ENCODE measurements at places on chromosomes 1 and 21.

- no peak for DNase-seq
These were observed 729.0 kb upstream of the BRINP3 start for GRCh38 chr1:191206513-191207207.

GRCh38 chr1:61708953-61709907, 15.7 kb downstream of the TM2D1 start:
- DNase-seq = no peak

DNA sequence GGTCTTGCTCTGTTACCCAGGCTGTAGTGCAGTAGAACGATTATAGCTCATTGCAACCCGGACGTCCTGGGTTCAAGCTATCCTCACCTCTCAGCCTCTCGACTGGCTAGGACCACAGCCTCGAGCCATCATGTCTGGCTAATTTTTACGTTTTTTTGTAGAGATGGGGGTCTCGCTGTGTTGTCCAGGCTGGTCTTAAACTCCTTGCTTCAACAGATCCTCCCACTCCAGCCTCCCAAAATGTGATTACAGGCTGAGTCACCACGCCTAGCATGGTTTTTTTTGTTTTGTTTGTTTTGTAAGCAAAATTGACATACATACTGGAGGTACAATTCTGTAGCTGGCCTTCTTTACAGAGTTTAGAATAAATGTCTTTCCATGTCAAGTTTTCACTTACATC, 994 bp upstream of the LAMTOR5 start:
- no peak for DNase-seq

DNA sequence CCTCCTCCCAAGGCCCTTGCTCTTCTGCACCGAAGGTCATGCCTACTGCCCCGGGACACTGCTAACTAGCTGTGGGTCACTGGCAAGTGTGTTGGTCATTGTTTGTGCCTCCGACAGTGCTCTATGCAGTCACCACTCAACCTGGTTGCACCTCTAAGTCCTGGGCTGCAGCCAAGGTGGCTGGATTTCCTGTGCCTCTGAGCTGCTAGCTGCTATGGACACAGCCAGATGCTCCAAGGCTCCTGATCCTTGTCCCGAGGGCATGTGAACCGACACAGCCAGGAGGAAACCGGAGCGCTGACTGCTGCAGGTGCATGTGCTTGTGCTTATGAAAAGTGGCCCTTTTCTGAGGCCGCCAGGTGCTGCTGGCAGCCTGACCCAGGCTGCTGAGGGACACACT, 14.7 kb upstream of the SPOCD1 start:
- DNase-seq = no peak

- DNase-seq = no peak
These were observed 82.2 kb upstream of the BMP8A start for GRCh38 chr1:39409055-39409816.

GRCh38 chr1:17929224-17929623, 174.1 kb downstream of the ACTL8 start:
- no peak for DNase-seq

GRCh38 chr1:49651136-49651535, 372.6 kb downstream of the AGBL4 start:
- no peak for DNase-seq

GRCh38 chr21:34980423-34981115, 68.5 kb downstream of the RUNX1 start:
- DNase-seq = no peak

GRCh38 chr1:51061231-51061918, 40.7 kb upstream of the C1orf185 start:
- no peak for DNase-seq

GRCh38 chr1:78126506-78126905, 80.7 kb downstream of the GIPC2 start:
- DNase-seq = no peak

DNA sequence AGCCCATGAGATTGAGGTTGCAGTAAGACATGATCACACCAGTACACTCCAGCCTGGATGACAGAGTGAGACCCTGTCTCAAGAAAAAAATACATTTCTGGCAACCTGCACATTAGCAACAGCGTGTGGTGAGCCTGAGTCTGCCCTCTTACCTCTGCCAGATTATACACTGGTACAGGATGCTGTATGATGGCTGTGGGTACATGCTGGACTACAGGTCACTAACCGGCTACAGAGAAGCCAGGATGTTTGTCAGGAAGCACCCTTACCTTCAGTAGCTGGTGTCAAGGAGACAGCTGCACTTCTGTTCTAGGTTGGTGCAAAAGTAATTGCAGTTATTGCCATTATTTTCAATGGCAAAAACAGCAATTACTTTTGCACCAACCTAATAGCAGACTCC, 575.7 kb downstream of the NPHP4 start:
- no peak for DNase-seq

GRCh38 chr1:70085521-70085920, 119.9 kb downstream of the LRRC40 start:
- DNase-seq = no peak

GRCh38 chr1:228810878-228811711, 75.8 kb downstream of the RHOU start:
- DNase-seq = no peak

GRCh38 chr1:37032660-37033354, 1.5 kb downstream of the GRIK3 start:
- no peak for DNase-seq

DNA sequence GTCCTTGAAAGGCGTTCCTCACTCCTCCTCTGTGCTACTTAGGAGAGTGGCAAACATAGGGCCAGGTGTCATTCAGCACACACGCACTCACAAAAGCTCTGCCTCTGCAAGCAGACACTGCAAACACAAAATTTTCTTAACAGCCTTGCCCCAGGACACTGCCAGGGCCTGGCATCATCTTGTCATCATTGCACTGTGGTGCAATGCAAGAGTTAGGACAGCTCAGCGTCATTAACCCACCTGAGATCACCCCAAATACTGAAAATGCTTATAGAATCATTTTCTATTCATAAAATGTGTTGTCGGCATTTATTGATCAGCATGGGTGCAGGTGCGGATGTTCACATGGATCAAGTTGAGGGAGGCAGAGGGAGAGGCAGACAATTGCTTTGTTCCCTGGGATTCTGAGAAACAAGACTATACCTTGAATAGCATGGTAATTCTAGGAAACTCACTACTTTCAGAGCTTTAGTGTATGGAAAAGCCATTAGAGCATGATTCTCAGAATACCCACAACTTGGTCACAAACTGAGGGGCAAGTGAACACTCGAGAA, 3.0 kb downstream of the ADAM30 start:
- DNase-seq = no peak

GRCh38 chr1:155379631-155380090, 59.0 kb downstream of the RUSC1 start:
- DNase-seq = no peak

- no peak for DNase-seq
These were observed 59.0 kb upstream of the EDEM3 start for GRCh38 chr1:184813528-184814089.

DNA sequence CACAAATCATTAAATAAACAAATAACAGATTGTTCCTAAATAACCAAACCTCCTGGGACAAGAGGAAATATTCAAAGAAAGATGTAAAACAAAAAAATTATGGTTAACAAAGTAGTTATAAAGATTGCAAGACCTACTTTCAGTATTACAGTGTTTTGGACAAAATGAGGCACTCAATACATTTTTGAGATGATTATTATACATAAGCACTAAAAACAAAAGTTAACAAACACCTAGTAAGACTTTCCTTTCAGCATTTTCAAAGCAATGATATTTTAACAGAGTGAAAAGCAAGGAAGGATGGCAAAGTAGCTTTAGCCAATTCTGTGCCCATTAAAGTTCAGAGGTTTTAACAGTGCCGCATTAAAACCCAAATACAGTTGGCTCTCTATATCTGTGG, 17.2 kb downstream of the OMA1 start:
- no peak for DNase-seq

GRCh38 chr1:176880955-176881595, 283.4 kb downstream of the ASTN1 start:
- peak; percentile 19 for DNase-seq

GRCh38 chr21:28801906-28802305, 190.8 kb downstream of the LTN1 start:
- no peak for DNase-seq

GRCh38 chr1:75170011-75170410, 35.8 kb downstream of the LHX8 start:
- no peak for DNase-seq

DNA sequence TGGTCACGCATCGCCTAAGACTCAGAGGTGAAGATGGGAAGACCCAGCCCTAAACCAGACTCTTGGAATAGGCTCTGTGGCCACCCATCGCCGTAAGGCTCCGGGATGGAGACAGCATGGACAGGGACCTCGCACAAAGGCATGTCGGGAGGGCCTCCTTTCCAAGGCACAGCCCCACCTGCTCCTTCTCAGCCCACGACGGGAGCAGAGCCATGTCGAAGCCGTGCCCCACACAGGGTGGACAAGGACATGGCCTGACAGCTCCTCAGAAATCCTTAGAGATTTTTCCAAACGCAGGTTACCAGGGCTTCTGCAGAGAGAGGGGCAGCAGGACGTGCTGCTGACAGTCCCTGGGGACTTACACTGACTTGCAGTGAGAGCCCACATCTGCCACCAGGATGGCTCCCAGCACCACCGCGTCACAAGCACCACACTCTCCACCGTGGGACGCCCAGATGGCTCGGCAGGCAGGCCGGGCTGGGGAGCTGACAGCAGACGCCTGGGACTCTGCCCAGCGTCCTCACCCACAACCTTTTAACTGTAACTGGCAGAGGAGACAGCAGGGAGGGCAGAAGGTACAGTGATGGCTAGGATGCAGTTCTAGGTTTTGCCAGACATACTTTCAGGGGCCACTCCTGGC, 12.0 kb downstream of the SSU72 start:
- DNase-seq = no peak

DNA sequence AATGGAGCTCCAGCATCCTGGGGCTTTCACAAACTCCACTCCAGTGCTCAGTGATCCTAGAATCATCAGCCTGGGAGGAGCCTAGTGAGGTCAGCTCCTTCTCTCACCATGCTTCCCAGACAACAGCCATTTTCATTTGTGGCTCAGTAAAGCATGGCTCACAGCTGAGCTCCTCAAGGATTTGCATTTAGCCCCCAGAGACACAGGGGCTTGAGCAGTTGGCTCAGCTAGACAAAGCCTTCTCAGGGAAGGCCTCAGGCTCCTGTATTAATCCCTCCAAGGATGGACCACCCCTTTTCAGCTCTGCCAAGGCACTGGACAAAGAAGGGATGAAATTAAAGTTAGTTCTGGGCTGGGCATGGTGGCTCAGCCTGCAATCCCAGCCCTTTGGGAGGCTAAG, 39.5 kb downstream of the ERI3 start:
- DNase-seq = no peak

DNA sequence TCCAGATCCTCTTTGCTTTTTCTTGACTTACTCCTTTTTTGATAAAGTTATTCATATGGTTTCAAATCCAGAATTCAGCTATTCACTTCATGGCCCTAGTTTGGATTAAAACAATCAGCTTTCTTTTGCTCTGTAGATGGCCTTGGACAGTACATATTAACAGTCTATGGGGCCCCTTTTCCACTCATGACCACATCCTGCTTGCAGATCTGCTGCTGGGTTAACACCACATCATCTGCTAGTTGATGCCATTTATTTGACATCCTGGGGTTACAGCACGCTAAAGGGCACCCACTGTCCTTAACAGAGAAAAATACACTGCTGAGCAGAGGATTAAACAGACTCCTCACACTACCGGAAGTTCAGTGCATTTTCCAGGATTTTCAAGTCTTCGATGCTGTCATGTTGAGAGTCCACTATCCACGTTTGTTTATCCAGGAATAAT, 941 bp upstream of the IFI16 start:
- DNase-seq = peak; percentile 58

DNA sequence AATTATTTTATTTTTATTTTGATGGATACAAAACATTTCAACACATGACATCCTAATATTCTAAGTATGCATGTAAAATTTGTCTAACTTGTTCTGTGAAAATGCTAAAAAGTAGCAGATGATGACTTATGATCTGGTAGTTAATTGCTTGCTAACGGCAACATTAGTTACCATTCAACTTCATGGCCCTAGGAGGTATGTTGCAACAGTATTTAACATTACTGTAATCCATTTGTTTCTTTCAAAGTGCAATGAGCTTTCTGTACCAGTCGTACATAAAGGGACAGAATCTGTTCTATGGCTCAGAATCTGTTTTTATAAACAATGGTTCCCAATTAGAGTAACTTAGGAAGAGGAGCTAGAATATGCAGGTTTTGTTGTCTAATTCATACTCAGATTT, 91.5 kb upstream of the ZNHIT6 start:
- DNase-seq = no peak

DNA sequence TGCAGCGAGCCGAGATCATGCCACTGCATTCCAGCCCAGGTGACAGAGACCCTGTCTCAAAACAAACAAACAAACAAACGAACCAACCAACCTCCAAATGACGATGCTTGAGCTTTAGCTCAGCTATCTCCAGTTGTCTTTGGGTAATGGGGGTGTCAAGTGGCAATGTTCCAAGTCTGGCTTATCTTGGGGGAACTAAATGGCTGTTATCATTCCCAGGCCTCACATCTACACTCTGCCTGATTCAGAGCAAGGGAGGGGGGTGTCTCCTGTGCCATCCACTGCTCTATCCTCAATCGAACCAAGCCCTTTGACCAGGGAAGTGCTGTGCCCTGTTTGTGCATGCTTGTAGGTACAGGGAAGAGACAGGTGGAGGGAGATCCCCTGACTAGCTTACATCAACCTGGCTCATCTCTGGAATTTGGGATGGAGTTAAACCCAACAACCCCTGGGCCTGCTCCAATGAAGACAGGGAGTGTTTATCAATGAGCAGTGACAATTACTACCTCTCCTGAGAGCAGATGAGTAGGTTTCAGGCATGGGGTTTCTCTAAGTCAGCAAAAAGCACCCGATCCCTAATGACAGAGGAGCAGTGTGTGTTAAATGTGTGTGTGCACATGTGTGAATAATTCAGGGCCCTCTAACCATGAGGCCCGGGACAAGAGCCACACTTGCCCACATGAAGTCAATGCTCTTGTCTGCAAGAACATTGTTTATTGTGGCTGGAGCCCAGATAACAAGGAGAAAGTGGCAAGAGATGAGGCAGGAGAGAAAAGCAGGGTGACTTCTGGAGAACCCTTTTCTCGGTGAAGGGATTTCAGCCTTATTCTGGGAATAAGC, 20.3 kb upstream of the IL6R start:
- DNase-seq = no peak

GRCh38 chr21:18832950-18833349, 429.4 kb upstream of the TMPRSS15 start:
- DNase-seq = no peak

GRCh38 chr1:47229031-47229885, 2.8 kb downstream of the TAL1 start:
- no peak for DNase-seq

Data from activated naive CD4-positive, alpha-beta T cell treated with Interleukin-2 at 50 U/mL for 16 hours (primary cell).